H7 (cell line): ENCODE measurements at places on chromosomes 4 and X. TPM values are rescaled to one million over a fixed set of nuclear protein-coding genes. Genes with fewer than 3 reads are reported as not detected.

The LEF1 gene
- total RNA-seq: 0.28 and 0.48 TPM in 2 replicates

The VCX3A gene
- 0.26 and 0.35 TPM in 2 replicates for total RNA-seq

The SATL1 gene
- total RNA-seq: 0.03 and 0.11 TPM in 2 replicates

The RASSF6 gene
- total RNA-seq: 0.22 and 0.66 TPM in 2 replicates

The CLDN2 gene
- total RNA-seq: not detected in 2 replicates

The SULT1E1 gene
- not detected in 2 replicates for total RNA-seq

The TMEM35A gene
- 1.4 and 2.3 TPM in 2 replicates for total RNA-seq

The PABPC5 gene
- total RNA-seq: 4.3 and 6.2 TPM in 2 replicates

The TMEM156 gene
- total RNA-seq: not detected in 2 replicates

The HPGD gene
- total RNA-seq: 6.2 and 13.9 TPM in 2 replicates

The MMGT1 gene
- 15.5 and 17.4 TPM in 2 replicates for total RNA-seq

The OTUD4 gene
- total RNA-seq: 16.4 and 23.6 TPM in 2 replicates

The MCUB gene
- total RNA-seq: 16.9 and 18.1 TPM in 2 replicates

The PPP2R2C gene
- 7.2 and 7.6 TPM in 2 replicates for total RNA-seq

The SSX3 gene
- not detected in 2 replicates for total RNA-seq

The PPARGC1A gene
- 1.1 and 2.0 TPM in 2 replicates for total RNA-seq

The ACOT9 gene
- total RNA-seq: 47.0 and 48.5 TPM in 2 replicates

The NUP54 gene
- 102 and 122 TPM in 2 replicates for total RNA-seq

The MAGIX gene
- total RNA-seq: 0.21 and 1.00 TPM in 2 replicates

The NALF2 gene
- total RNA-seq: 5.4 and 7.4 TPM in 2 replicates

The HSFX2 gene
- total RNA-seq: 1.2 and 1.3 TPM in 2 replicates

The HELT gene
- 0.96 TPM in 1 of 2 replicates, not detected in the other for total RNA-seq

The CRMP1 gene
- total RNA-seq: 101 and 106 TPM in 2 replicates

The KLHL13 gene
- total RNA-seq: 5.8 and 6.8 TPM in 2 replicates

The TAF7L gene
- 0.11 TPM in 1 of 2 replicates, not detected in the other for total RNA-seq

The FAM9B gene
- total RNA-seq: 0.03 TPM in 1 of 2 replicates, not detected in the other

The MBNL3 gene
- 2.5 and 5.1 TPM in 2 replicates for total RNA-seq
